ENCODE measurements at places on chromosomes 12 and 14.

GRCh38 chr14:68027276-68027675 lies 207.7 kb downstream of the RAD51B start:
- no peak for DNase-seq

DNA sequence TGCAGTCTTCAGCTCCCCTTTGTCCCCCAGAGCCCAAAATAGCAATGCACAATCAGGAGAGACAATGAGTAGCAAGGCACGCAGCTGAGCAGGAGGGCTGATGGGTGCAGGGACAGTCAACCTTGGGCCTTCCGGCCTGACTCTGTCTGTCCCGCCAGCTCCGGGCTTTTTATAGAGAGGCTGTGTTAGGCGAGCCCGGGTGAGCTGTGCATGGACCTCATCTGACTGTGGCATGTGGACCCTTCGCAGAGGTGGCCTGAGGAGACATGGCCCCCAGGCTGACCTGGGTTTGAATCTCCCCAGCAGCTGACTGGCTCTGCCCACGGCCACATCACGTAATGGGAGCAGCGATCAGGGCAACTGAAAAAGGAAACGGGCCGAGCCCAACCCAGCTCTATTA lies 177.9 kb downstream of the TSPAN9 start:
- no peak for DNase-seq

DNA sequence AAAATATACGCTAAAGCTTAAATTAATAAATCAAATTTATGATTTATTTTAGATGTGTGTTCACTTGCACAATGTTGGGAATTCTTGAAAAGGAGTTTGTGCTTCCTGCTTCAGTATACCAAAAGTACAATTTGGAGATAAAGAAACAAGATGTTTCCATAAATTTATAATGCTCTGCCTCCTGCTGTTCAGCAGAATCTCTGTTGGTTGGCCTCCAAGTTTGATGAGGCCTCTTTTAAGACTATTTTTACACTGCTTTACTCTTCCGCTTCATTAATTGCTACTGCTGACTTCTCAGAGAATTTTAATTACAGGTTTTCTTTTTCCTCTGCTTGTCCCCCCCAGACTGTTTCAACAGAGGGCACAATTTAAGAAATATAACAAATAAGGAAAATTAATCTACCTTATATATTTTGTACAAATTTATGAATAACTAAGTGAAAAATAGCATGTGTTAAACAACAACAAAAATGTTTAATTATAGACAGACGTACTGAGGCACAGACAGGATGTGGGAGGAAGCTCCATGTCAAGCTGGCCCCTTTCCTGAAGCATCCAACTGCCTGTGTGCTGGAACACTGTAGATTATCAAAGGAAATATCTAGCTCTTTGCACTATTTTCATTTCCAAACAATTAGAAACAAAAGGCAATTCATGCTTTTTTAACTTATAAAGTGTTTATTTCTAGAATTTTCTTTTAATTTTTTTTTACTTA lies 83.9 kb downstream of the PIK3C2G start:
- no peak for DNase-seq

DNA sequence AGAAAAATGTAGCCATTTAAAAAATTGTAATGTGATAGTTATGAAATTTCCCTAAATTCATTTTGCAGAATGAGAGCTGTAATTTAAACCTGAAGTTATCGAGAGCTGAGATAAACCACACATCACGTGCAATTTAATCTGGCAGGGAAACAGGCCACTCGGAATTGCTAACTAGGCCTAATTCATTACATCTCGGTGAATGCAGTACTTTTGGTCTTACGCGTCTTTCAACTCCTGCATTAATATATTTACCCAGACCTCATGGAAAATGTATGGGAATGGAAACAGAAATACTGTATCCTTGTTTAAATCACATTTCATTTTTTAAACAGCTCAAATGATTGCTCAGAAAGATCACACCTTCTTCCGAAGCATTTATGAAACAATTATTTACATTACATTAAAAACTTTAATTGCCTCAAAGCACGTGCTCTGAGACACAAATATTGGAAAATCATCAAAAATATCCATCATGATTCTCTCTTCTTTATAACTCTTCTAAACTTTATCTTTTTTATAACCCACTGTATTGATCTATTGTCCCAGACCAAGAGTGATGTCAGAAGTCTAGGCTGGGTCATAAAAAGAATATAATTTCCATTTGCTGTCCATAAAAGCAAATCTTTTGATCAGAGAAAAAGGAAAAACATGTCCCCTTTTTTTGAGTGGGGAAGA lies 111.7 kb upstream of the MYL2 start:
- DNase-seq = no peak

DNA sequence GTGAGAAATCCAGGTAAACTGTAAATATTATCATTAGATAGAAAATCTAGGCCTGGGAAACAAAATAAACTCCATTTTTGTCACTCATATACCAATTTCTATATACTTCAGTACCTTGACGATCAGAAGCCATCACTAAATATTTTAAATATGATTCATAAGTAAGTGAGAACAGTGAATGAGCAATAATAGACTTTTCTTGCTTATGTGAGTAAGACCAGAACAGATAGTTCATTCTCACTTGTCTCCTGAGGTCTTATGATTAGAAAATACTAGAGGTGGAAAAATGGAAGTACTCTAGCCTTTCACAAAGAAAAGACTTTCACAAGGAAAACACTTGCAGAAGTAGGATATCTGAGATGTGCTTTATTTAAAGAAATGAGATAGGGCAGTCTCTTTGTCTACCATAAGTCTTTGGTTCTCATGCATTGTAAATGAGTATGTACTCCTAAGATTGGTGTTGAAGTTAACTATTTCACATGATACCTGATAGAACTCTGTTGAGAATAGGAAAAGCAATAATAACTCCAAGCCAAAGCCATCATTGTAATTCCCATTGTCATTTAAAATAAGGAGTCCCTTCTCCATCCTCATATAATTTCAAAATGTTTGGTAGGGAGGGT lies 10.1 kb upstream of the SMCO3 start:
- no peak for DNase-seq

DNA sequence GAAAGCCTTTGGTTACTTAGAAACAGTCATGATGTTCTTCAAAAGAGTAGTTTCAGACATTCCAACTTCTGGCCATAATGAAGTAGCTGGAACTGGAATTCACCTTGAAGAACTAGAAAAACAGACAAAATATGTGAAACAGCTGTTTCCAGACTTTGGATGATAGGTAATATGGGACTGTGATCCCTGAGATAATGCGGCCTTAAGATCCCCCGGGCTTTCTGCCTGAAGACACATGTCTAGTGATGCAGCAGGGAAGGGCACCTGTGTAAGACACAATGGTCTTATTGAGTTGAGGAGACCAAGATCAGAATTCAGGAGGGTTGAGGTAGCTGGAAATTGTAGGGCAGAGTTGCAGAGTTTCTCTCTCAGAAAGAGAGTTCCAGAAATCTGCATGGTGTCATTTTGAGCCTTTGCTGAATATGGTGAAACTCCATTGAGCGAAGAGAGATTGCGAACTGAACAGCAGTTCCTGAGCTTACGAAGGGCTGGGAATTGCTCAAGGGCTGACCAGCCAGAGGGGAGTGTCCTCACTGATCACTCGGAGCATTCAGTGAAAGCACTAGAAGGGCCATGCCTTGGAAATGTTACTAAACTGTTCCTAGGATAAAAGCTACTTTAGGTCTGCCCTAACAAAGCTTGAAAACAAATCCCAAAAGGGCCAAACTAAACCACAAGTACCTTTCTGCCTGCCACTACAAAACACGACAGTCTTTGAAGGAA lies 41.7 kb upstream of the FRS2 start:
- no peak for DNase-seq

DNA sequence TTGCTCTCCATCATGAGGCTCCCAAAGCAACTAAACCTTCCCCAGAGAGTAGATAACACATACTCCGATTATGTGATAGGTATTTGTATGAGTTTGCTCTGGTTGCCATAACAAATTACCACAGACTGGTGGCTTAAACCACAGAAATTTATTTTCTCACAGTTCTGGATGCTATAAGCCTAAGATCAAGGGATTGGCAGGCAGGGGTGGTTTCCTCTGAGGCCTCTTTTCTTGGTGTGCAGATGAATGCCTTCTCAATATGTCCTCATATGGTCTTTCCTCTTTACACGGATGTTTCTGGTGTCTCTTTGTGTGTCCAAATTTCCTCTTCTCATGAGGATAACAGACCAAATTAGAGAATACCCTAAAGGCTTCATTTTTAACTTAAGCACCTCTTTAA lies 285.8 kb upstream of the GRIP1 start:
- no peak for DNase-seq

GRCh38 chr14:24095271-24096068 lies 1.4 kb downstream of the PCK2 start:
- peak; percentile 57 for DNase-seq

- no peak for DNase-seq
Measured at GRCh38 chr14:59360923-59361794, 104.0 kb downstream of the GPR135 start.

- no peak for DNase-seq
Measured at GRCh38 chr12:48861111-48861510, 4.6 kb downstream of the RND1 start.

GRCh38 chr14:50725761-50726160 lies 57.7 kb upstream of the SAV1 start:
- no peak for DNase-seq

- DNase-seq = no peak
Measured at GRCh38 chr14:58643366-58643765, 5.6 kb downstream of the DACT1 start.

- no peak for DNase-seq
Measured at GRCh38 chr14:34732802-34733201, 18.4 kb upstream of the CFL2 start.

DNA sequence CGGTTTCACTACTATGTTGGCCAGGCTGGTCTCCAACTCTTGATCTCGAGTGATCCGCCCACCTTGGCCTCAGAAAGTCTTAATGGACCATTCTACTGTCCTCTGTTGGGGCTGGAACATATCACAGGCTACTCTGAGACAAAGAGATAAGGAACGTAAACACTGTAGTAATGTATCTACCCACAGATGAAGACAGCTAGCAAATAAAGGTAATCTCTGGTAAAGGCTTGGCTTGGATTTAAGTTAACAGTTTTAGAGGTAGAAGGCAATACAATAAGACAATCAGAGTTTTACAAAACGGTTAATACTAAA lies 44.6 kb upstream of the ISM2 start:
- no peak for DNase-seq

DNA sequence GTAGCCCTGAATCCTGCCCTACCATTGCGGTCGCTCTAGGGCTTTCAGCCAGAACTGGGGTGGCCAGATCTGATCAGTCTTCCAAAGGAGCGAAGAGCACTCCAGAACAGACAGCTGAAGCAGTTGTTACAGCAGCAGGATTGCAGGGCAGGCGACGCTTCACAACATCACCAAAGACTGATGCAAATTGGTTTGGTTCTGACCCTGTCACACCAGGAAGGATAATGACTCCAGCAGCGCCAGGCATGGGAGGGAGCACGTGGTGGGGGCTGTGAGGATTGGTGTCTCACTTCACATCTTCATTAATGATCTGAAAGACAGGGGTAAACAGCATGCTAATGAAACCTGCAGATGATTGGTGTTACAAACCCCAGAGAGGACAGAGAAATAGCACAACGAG lies 30.6 kb upstream of the VSX2 start:
- no peak for DNase-seq

- no peak for DNase-seq
Measured at GRCh38 chr12:19110221-19110940, 19.2 kb upstream of the PLEKHA5 start.

DNA sequence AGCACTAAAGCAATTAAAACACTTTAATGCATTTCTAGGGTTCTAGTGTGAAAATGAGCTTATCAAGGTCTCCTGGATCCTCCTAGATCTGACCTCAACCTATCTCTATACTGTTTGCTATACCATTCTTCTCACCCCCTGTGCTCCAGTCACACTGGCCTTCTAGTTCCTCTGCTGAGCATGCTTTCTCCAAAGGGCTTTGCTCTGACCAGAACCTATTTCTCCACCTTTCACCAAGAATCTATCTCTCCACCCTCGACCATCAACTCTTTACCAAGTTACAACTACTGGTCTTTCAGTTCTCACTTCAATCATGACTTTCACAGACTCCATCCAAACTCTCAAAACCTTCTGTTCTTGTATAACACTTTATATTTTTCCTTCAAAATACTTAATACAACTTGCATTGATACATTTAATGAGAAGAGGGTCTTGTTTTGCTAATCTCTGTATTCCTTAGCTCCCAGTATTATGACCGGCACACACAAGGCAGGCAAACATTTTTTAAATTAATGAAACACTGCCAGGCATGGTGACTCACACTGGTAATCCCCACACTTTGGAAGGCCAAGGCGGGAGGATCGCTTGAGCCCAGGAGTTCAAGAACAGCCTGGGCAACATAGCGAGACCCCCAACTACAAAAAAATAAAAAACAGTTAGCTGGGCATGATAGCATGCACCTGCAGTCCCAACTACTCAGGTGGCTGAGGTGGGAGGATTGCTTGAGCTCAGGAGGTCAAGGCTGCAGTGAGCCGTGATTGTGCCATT lies 22.8 kb downstream of the PPP1R12A start:
- no peak for DNase-seq

- no peak for DNase-seq
Measured at GRCh38 chr12:104453133-104453532, 3.6 kb upstream of the CHST11 start.

GRCh38 chr14:38197001-38197783 lies 10.5 kb upstream of the SSTR1 start:
- no peak for DNase-seq

DNA sequence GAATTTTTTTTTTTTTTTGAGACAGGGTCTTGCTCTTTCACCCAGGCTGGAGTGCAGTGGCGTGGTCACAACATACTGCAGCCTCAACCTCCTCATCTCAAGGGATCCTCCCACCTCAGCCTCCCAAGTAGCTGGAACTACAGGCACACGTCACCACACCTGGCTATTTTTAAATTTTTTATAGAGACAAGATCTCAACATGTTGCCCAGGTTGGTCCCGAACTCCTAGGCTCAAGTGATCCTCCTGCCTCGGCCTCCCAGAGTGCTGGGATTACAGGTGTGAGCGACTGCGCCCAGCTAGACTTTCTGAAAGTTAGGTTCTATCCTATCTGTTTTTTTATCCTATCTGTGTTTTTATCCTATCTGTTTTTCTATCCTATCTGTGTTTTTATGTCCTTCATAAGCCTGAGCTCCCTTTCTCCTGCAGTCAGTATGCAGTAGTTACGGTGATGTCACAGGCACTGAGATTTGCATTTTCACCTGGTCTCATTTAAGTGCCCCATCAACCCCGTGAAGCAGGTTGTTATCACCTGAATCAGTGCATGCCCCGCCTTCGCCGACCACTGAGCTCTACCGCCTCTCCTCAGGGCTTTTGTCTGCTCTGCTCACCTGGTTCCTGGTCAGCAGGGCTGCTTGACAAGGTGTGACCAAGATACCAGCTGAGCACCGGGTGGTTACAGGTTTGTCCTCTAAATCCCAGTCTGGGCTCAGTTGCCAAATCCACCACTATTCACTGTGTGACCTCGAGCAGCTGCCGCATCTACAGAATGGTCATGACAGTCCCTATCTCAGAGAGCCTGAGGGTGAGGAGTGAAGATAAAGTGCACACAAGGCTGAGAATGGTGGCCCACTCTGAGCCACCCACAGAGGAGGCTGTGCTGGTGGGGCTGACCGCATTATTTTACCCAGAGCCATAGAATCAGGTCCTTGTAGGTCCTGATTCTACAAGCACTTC lies 33.1 kb downstream of the SYNDIG1L start:
- no peak for DNase-seq
